T-cell (primary cell): ENCODE measurements at places on chromosomes 4 and X.
A peak's percentile ranks its signal among the peaks of the same experiment; 100 is the strongest.

DNA sequence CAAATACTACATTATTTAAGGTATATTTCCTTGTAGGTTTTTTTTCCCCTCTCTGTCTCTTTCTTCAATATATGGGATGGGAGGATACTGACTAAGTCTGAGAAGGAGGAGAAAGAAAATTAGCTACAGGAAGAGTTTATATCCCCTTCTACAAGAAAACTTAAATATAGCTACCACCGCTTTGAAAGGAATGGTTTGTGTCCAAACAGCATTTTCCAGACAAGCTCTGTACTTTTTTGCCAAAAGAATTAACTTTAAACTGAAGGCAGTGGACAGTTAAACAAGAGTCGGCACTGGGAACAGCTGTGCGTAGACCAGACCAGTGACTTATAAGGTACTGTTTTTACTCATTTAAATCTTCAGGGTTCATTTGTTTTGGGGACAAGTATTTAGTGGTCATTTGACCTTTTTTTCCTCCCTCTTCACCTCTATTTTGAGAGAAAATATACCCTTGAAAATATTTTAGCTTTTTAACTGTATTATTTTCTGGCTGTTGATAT lies 303.7 kb downstream of the ARHGAP24 start:
- DNase-seq = no peak

GRCh38 chr4:38106311-38106710 lies 146.1 kb downstream of the PTTG2 start:
- DNase-seq = no peak

DNA sequence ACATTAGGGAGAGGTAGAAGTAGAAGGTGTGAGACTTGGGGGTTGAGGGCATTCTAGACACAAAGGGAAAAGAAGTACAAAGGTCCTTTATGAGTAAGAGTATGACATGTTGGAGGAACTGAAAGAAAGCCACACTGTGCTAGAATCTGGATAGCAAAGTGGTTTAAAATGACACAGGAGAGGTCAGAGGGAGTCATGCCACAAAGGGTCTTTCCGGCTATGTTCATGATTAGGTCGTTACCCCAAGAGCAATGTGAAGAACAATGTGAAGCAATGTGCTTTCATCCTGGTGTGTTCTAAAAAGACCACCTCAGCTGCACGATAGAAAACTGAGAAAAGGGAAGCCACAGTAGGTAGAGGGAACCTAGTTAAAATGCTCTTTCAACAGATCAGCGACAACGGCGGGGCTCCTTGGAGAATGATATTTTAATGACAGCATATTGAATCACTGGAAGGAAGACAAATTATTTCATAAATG lies 29.2 kb downstream of the SMIM14 start:
- no peak for DNase-seq

DNA sequence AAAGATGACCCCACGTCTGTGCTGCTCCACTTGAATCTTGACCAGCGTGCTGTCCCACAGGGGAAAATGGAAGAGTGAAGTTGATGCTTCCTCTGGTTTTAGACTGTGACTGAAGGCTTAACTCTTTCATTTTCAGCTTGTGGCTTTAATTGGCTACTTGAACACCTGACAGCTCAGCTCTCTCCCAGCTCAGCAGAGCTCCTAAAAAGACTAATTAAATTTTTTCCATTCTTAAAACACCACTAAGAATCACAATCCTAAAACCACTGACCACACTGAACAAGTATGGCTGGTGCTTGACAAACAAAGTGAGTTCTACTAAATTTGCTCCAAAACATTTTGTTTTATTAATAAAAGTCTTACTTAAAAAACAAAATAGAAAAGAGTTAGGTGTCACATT lies 71.7 kb downstream of the SRPX start:
- no peak for DNase-seq

- DNase-seq = no peak
Observed at GRCh38 chr4:79852305-79852730, 220.7 kb downstream of the ANTXR2 start.

DNA sequence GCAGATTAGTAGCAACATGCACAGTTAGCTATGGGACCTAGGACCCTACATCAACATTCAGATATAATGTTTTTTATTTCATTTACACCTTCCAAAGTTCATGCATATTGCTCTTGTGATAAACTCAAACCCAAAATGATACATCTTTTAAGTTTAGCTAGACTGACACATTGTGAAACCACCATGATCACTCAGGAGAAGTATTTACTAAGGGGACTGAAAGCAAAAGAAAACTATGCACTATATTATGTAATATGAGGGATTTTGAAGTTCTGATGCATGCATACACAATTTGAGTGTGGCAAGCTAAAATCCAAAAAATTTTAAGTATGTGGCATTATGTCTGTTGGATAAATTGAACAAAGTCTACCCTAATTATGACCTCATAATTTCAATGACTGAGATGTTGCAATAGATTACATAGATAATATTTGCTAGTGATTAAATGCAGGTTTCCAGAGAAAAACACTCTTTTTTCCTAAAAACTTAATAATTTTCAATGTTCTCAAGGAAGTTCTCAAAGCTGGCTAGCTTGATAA lies 914.8 kb upstream of the GRIA3 start:
- DNase-seq = no peak

- no peak for DNase-seq
Observed at GRCh38 chrX:68433155-68433980, at the start of gene OPHN1. Gene OPHN1, minus strand, starts transcription at chrX:68433495. Its CDS starts 475 bp downstream, at chrX:68433020.

- no peak for DNase-seq
Observed at GRCh38 chr4:76498550-76498949, 63.5 kb downstream of the SHROOM3 start.

DNA sequence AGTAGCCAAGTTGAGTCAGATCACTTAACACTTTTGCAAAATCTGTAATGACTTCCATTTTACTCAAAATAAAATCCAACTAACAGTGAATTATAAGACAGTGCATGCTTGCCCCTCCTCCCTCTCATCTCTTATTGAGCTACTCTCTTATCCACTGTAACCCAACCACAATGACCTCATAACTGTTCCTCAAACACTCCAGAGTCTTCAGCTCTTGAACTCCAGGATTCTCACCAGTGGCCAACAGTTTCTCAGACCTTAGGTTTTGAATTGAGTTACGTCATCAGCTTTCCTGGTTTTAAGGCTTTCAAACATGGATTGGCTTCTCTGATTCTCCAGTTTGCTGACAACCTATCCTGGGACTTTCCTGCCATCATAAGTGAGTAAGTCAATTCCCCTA lies 938.3 kb downstream of the RAB28 start:
- no peak for DNase-seq

GRCh38 chr4:121950680-121951520 lies 960 bp downstream of the TRPC3 start:
- DNase-seq = no peak

DNA sequence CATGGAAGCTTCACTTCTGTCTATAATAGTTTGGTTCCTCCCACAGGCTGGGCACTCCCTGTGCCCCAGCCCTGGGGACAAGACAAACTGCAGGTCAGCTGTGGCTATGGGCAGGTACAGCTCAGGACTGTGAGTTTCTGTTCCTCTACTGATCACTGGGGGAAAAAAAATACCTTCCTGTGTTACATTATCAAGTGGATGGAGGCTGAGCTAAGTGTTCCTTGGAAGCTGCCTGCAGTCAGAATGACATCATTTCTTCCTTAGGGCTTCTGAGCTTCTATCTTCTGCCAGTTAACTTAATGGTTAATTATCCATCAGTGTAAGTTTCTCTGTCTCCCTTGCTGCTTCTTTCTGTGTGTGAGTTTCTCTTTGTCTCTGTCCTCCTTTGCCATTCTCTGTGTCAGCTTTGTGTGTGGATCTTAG lies 4.6 kb downstream of the RAB33A start:
- DNase-seq = no peak

DNA sequence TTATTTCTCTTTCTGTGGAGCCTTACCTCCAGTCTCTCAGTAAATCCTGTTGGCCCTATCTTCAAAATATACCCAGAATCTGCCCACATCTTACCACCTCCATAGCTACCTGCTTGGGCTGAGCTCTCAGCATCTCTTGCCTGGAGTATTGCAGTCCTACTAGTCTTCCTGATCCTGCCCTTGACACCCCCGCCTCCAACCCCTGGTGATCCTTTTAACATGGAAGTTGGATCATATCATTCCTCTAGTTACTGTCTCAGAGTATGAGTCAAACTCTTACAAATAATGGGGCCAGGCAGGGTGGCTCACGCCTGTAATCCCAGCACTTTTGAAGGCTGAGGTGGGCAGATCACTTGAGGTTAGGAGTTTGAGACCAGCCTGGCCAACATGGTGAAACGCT lies 43.1 kb upstream of the SETD7 start:
- no peak for DNase-seq

DNA sequence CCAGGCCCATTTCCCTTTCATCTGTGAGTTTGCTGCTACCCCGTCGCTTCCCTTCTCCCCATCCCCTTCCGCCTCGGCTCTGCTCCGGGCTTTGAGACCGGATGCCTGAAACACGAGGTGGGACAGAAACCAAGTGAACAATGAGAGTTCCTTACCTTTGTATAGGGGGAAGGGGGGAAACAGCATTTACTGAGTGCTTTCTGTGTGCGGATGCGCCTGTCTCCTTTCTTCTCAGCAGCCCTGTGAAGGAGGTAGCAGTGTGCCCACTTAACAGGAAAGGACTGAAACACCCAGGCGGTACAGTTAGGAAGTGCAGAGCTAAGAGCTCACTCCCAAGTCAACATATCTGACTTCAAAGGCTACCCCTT lies 43.2 kb upstream of the TMSB15B start:
- peak; percentile 11 for DNase-seq

DNA sequence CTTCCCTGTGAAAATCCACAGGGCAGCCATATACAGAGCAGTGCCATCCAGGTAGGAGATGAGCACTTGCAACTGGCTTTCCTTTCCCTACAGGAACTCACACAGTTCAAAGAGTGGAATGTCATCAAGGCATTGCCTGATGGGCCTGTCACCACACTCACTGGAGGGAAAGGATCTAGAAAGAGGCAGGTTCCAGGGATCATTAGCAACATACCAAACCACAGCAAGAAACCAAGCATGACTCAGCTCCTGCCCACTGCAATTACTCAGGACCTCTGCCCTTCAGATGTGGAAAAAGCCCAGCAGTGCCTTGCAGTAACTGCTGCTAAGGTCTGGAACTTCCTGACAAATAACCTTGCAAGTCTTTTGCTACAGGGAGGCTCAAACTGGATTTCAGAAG lies 101.2 kb downstream of the ZNF674 start:
- DNase-seq = no peak

- DNase-seq = no peak
Observed at GRCh38 chrX:9163214-9163709, 129.3 kb upstream of the FAM9B start.

GRCh38 chrX:8341814-8342590 lies 122.6 kb upstream of the VCX3B start:
- DNase-seq = no peak

DNA sequence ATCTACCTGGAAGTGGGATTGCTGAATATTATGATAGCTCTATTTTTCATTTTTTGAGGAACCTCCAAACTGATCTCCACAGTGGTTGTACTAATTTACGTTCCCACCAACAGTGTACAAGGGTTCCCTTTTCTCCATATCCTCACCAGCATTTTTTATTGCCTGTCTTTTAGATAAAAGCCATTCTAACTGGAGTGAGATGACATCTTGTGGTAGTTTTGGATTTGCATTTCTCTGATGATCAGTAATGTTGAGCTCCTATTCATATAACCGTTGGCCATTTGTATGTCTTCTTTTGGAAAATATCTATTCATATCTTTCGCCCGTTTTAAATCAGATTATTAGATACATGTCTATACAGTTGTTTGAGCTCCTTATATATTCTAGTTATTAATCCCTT lies 101.8 kb downstream of the RASGEF1B start:
- DNase-seq = no peak

GRCh38 chr4:121738780-121739535 lies 26.0 kb downstream of the SMIM43 start:
- no peak for DNase-seq

GRCh38 chrX:128619490-128619889 lies 567.3 kb upstream of the ACTRT1 start:
- DNase-seq = no peak

- no peak for DNase-seq
Observed at GRCh38 chr4:101911616-101912015, 121.1 kb downstream of the BANK1 start.

DNA sequence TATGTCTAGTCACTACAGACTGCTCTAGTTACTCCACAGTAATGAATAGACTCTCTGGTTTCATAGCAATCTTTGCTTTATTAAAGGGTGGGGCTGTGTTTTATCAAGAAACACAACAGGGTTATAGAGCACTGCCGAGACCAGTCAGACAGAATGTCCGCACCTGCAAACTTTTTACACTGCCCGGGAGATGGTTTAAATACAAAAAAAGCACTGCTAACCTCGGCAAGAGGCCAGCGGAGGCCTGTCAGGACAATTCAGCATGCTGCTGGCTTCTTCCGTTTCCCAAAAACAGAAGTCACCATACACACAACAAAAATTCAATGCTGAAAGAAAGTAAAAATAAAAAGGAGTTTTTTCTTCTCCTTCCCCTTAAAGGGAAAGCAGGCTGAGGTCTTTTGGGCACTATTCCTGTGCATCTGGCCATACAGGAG lies 67.4 kb downstream of the IRF2 start:
- no peak for DNase-seq

DNA sequence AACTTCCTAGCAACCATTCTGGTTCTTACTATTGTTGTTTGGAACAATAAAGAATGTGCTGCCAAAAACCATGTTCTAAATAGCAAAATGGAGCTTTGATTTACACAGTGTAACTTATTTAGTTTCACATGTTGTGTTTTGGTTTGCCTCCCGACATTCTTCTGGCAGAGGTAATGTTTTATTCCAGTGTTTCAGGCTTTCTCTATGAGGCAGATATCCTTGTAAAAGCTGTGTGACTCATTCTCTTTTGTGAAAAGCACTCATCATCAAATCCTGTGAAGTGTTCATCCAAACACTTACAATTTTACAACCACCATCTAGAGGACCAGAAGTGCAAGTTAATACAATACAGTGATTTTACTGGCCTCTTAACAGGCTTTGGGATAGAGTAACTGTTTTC lies 219.0 kb upstream of the GIMD1 start:
- no peak for DNase-seq

DNA sequence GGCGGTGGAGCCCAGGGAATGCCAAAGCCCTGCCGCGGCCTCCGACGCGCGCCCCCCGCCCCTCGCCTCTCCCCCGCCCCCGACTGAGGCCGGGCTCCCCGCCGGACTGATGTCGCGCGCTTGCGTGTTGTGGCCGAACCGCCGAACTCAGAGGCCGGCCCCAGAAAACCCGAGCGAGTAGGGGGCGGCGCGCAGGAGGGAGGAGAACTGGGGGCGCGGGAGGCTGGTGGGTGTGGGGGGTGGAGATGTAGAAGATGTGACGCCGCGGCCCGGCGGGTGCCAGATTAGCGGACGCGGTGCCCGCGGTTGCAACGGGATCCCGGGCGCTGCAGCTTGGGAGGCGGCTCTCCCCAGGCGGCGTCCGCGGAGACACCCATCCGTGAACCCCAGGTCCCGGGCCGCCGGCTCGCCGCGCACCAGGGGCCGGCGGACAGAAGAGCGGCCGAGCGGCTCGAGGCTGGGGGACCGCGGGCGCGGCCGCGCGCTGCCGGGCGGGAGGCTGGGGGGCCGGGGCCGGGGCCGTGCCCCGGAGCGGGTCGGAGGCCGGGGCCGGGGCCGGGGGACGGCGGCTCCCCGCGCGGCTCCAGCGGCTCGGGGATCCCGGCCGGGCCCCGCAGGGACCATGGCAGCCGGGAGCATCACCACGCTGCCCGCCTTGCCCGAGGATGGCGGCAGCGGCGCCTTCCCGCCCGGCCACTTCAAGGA lies at the start of gene FGF2:
FGF2 (plus strand) TSS at position 279 of the 705 bp plus-strand sequence; CDS start at position 623, 344 bp downstream.
- peak; percentile 26 for DNase-seq
